ENCODE measurements at places on chromosomes 7 and 10.

GRCh38 chr7:143906151-143906550 is 4.2 kb upstream of the TCAF1 start:
- no peak for DNase-seq

GRCh38 chr10:112389271-112389822 is 15.4 kb downstream of the ACSL5 start:
- no peak for DNase-seq

DNA sequence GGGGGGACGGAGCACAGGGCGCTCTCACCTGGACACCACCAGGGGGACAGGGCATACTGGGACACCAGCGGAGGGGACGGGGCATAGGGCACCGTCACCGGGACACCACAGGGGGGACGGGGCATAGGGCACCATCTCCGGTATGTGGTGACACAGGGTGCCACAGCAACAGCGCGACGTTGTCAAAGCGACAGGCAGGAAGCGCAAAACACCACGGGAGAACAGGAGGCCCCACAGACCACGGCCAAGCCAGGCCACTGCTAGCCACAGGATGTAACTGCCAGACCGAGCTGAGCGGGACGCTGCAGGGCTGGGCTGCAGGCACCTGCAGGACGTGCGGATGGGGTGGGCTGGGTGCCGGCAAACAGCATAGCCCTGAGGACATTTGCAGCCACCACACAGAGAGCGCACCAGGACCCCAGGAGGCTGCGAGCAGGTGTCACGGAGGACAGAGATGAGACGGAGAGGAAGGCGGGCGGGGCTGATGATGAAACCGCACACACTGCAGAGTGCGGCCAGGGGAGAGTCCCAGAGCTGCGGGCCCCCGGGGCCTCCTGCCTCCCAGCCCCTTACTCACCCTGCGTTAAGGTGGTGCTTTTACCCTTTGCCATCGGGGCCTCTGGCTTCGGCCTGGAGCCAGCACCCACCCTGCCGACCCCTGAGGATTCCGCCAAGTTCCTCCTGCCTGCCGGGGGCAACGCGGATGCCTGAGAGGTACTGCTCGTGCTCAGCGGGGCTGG is 17.5 kb downstream of the MICALL2 start:
- DNase-seq = no peak

DNA sequence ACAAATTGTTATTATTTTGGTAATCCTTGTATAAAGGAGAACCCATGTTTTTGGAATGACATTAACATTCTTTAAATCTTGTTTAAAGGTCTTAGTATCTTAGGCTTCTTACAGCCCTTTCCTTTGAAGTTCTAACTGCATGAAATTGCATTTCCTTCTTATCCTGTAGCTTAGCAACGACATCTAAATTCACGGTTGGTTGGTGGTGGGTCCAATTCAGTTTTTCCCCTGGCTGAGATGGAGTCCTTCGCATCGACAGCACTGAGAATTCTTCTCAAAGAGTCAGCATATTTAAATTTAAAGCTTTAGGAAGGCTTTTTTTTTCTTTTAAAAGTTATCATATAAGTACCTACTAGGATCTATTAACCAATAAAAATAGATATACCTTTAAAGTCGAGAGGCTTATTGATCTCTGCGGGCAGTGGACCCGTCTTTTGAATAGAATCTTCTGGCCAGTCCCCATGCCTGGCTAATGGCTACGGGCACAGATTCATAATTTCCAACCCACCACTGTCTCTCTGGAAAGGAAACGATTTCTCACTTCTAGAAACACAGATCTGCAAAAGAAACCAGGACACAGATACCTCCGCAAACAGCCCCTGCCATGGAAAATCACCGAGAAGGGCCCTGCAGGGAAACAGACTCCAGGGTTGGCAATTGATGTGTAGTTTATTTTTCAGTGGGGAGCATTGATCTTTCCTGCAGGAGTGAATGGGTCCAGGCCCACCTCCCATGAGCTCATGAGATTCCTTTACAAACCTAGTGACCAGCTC is 63.4 kb downstream of the RAMP3 start:
- DNase-seq = no peak

GRCh38 chr7:82359426-82359825 is 84.2 kb downstream of the CACNA2D1 start:
- DNase-seq = no peak
